NCI-H1417 (cell line): ENCODE measurements at places on chromosomes 12 and 14.

GRCh38 chr12:125229878-125230530 lies 164.8 kb downstream of the AACS start:
- DNase-seq: no peak

DNA sequence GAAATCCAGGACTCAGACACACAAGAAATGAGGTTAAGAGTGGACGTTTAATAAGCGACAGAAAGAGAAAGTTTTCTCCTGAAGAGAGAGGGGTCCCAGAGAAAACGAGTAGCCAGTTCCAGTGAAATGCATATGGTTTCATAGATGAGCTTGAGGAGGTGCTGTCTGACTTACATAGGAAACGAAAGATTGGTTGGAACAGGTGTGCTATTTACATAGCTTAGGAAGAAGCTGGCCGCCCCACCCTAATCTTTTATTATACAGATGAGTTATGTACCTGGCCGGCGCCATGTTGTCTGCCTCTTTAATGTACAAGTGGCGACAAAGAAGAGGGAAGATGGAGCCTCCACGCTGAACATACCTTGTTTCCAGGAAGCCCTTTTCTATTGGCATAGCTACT lies 223.0 kb downstream of the SLC6A15 start:
- DNase-seq: no peak

- DNase-seq: no peak
Measured at GRCh38 chr12:99558109-99558508, 89.4 kb upstream of the GARIN6 start.

DNA sequence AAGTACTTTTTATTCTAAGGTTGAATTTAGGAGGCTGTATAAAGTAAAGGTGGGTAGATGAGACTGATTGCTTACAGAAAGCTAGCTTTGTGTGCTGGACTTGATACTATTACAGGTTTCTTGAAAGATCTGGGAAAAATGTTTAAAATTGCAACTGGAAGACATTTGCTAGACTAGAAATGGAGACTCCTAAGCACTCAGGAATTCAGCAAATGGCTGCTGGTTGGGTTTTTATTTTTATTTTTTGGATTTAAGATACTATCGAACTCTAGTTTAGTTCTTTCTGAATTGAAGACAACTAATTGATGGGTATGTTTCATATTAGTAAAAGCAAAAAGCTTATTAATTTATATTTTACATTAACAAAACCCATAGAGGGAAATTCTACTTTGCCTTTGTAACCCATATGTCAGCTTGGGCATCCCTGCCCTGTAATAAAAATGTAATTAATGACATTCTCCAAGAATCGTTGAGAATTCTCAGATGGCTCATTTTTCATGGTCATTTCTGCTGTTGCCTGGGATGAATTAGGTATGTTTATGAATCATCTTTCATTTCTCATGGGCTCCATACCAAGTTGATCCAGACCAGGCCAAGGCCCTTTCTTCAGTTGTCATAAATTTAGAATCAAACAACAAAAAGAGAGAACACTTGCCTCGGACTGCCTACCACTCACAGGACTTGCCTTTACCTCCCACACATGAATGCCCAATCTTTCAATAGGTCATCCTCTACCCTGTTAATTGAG lies 102.1 kb downstream of the ERGIC2 start:
- no peak for DNase-seq

DNA sequence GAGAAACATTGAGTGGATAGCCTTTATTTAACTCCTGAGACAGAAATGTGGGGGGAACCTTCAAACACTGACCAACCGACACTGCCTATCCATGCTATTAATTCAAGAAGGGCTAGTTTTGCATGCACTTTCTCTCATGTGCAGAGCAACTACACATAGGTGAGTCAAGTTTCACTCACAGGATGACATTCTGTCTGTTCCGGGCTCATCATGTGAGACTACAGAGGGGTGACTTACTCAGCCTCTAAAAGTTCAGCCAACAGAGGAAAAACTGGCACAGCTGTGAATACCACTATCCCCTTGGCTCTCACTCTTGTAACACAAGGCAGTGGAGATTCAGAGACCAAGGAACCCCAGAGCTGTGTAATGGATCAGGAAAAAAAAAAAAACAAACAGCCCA lies 13.3 kb downstream of the BEST3 start:
- no peak for DNase-seq

DNA sequence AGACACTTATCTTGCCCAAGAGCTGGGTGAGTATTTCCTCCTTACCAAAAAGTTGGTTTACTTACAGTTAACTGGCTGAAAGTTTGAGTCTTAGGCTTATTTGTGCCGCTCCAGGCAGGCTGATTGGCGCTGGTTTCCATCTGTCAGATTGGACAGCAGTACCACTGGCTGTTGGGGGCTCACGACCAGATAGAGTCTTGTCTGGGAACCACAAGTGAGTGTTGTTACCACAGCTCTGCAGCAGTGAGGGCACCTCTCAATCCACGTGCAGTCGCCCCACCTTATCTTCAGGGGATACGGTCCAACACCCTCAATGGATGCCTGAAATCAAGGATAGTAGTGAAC lies 58.9 kb downstream of the DDX51 start:
- no peak for DNase-seq

- peak; percentile 60 for DNase-seq
Measured at GRCh38 chr14:78254911-78255461, 84.8 kb downstream of the NRXN3 start.

- DNase-seq: peak; percentile 70
Measured at GRCh38 chr14:100662879-100663760, 63.6 kb upstream of the DLK1 start.

GRCh38 chr12:107458163-107458562 lies 227.4 kb upstream of the PWP1 start:
- no peak for DNase-seq

DNA sequence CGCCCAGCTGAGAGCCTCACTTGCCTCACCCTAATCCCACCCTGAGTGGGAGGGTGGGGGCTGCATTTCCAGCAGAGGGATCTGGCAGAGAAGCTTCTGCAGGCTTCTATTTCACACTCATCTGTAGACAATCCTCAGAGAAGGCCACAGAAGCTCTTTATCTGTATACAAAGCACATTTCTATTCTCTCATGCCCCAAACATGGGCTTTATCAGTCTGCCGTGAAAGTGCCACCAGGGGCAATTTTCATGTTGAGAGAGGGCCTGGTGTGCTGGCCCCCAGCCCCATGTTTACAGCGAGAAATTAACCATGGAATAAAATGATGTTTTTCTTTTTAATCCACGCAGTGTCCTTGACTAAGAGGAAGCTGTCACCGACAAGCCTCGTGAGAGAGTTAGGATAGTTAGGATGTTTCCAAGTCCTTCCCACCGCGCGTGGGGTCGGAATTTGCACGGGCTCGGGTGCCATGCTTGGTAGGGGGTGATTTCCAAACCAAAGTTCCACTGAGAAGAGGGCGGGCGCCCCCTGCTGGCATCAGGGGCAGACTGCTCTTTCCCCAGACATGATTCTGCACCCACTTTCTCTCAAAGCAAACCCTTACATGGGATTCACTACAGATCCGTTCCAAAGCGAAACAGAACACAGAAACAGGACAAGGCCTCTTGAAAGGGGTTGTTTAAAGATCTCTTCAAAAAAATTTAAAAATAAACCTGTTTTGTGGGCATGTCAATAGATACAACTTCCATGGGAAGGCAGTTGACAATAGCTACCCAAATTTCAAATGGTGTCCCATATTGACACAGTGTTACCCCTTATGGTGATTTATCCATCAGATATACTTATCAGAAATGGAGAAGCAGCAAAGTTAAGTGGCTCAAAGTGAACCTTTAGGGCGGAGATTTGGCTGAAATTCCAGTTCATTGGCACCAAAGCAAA lies 19.4 kb downstream of the BDKRB1 start:
- peak; percentile 70 for DNase-seq

GRCh38 chr12:14239935-14240872 lies 125.3 kb upstream of the ATF7IP start:
- DNase-seq: no peak

GRCh38 chr12:108812324-108812723 lies 45.1 kb downstream of the SSH1 start:
- no peak for DNase-seq

DNA sequence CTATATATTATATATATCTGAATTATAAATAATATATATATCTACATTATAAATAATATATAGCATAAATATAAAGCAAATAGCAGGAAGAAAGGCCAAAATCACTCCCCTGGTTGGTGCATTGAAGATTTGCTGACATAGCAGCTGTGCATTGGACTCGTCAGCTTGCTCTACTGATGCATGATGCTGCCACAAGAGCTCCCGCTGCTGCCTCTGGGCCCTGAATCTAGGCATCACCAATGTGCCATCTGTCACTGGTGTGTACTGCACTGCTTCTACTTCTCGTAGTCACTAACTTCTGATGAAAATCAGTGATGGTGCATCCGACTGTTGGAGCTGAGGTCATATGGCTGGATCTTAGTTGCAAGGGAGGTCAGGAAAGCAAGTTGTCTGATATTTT lies 205.0 kb downstream of the ADAMTS20 start:
- no peak for DNase-seq

DNA sequence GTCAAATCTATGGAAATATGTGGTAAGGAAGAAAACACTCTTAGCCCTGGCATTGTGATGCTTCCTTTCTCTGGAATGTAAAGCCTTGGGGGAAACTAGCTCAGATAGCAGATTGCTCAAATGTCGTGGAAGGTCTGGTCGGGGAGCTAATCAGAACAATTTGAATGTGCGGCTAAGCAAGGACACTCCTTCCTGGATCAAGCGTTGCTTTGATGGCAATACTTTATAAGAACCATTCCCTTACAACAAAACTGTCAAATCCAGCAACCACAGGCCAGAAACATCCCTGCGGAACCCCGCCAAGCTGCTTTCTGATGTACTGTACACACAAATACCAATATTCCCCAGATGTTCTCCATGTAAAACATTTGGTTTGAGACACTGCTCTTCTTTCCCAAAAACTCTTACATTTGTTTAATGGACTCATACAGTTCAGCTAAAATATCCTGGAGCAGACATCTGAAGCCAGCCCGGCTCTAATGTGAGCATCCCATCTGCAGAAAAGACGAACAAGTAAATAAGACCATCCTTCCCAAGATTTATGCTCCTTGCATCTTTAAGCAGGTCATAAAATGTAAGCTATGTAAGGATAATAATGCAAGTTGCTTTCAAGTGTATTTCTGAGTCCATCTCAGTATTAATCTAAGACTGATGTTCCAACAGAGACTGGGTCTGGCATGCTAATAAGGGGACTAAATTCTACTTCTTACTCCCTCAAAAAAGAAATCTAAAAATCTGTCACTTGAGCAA lies 20.2 kb downstream of the NUAK1 start:
- no peak for DNase-seq

- no peak for DNase-seq
Measured at GRCh38 chr12:50315803-50316202, 32.5 kb upstream of the LIMA1 start.

DNA sequence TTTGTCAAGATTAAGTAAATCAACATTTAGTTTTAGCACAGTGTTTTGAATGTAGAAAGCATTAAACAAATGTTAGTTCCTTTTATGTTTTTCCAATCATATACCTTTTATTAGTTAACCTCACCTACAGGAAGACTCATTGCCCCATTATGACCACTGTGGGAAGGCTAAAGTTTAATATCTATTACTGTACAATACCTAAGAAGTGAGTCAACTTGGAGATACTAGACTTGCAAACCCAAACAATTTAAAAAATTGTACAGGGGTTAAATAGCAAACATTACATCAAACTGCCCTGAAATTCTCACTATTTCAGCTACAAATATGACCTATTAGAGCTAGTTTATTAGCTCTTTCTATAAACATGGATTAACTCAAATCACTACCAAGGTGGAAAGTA lies 8.6 kb upstream of the G2E3 start:
- DNase-seq: no peak

- DNase-seq: peak; percentile 28
Measured at GRCh38 chr12:15928346-15928745, 17.2 kb downstream of the DERA start.

- no peak for DNase-seq
Measured at GRCh38 chr14:104868060-104868740, 3.1 kb downstream of the CEP170B start.
